ENCODE measurements at places on chromosomes 1 and 21.

GRCh38 chr1:4375812-4376211 lies 278.6 kb upstream of the AJAP1 start:
- DNase-seq, result no peak

DNA sequence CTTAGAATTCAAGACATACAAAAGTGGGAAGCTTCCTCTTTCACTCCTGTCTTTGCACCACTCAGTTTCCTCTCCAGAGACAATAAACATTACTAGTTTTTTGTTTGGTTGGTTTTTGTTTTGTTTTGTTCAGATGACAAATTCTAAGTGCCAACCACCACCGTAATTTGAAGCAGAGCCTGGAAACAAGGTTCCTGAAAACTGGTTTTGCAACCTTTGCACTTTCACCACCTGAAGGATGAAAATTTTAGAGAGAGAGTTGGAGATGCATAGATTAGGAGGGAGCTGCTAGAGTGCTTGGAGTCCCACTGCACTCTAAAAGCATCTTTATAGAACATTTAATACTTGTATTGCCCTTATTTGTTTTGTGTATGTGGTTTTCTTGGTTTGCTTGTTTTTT lies 20.2 kb upstream of the MGST3 start:
- no peak for DNase-seq

DNA sequence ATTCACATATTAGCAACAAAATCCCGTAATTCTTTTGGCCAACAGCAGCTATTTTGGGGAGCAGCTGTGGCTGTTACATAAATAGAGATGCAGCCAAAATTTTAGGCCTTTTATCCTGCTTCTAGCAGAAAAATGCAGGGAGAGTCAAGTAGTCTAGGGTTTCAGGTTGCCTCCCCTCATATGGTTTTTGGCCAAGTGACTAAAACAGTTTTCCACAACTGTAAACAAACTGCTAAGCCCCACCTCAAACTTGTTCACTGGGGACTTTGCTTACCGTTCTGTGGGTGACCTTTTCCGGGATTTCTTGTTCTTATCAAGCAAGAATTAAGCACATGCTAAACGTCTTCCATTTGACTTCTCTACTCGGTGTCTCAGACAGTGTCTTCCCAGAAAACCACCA lies 133.4 kb downstream of the EDEM3 start:
- DNase-seq, result no peak

DNA sequence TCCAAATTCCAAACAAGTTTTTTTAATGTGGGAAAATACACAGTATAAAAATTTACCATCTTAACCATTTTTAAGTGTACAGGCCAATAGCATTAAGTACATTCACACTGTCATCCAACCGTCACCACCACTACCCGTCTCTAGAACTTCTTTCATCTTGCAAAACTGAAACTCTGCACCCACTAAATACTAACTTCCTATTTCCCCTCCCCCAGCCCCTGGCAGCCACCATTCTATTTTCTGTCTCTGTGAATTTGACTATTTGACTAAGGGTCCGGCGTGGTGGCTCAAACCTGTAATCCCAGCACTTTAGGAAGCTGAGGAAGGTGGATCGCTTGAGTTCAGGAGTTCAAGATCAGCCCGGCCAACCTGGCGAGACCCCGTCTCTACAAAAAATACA lies 36.1 kb downstream of the CLSTN1 start:
- no peak for DNase-seq

DNA sequence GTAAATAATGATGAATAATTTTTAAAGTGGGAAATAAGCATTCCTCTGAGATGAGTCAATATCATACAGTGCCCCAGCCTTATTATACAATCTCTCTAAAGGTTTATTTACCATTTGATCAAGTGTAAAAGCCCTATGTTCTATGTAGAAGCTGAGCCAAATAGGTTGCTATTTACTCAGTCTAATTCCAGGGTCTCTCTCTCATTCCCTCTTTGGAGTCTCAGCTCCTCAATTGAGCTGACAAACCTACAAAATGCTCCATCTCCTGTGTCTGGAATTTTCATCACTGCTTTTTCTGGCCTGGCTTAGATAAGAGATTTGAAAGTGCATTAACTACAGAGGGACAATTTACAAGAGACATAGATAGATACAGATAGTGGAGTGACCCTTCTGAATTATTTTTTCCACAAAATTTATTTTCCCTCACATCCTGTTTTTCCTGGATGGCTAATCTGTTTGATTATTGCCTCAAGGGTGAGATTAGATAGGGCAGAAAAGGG lies 24.8 kb upstream of the USH2A start:
- no peak for DNase-seq

GRCh38 chr1:16111771-16112595 lies 38.5 kb upstream of the FAM131C start:
- DNase-seq, result no peak

DNA sequence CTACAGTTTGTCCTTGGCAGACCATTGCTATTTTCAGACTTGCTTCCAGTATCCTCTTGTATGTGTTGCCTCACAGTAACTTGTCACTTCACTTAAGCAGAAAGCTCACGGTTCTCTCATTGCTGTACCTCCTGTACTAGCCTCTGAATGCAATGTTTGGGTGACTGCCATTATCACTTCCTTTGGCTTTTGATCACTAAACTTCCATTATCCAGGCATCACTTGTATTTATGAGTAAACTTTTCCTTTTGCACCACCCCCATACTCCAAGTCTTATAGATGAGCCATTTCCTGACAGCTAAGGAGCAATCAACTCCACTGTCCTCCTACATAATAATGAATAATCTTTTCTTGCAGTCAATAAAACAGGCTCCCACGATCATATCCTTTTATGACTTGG lies 255.3 kb downstream of the PDE4B start:
- no peak for DNase-seq

DNA sequence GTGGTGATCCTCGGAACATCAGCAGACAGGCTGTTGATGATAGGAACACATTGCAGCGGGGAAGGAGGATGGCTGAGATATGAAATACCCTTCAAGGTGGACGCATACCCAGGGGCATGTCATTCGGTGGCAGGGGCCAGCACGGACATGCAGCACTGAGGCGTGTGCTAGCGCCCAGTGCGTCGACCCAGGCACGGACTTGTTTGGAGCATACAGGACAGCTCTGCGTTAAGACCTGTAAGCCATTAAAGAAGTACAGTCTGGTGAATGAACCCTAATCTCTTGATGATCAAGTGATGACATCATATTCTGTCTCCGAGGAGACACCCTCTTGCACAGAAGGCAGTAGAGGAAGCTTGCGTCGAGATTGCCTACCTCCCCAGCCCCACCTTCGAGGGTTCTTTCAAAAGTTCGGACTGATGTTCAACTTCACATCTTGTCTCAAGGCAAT lies 63.6 kb upstream of the KIF26B start:
- DNase-seq, result no peak

- DNase-seq, result no peak
Observed at GRCh38 chr1:80534606-80535360, 1266.0 kb upstream of the ADGRL2 start.

DNA sequence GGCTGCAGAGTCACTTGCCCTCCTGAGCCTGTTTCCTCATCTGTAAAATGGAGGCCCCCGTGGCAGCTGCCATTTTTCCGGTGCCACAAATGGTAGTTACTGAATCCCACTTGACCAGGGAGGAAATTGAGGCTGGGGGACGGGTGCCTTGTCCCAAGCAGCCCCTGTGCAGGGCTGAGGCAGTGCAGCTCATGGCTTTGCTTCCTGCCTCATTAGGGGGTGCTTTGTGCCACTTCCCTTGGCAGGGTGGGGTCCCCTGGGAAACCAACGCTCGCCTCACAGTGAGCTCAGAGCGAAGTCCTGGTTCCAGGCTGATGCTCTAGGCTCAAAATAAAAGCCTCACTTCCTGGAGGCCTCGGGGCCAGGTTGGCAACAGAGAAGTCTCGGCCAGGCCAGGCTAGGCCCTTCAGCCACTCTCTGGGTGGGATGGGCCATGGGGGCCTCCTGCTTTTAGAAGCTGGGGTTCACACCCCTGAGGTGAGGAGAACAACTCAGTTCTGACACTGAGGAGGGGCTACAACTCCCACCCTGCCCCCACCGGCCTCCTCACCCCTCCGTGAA lies 6.8 kb downstream of the LAPTM5 start:
- DNase-seq, result no peak

- no peak for DNase-seq
Observed at GRCh38 chr1:11654137-11654938, at the start of the genes FBXO2 and FBXO44. TSS of gene FBXO2 (minus strand) at chr1:11654429. CDS start at chr1:11654340, 89 bp downstream. TSS of gene FBXO44 (plus strand) at chr1:11654877. CDS start at chr1:11655836, 959 bp downstream.

DNA sequence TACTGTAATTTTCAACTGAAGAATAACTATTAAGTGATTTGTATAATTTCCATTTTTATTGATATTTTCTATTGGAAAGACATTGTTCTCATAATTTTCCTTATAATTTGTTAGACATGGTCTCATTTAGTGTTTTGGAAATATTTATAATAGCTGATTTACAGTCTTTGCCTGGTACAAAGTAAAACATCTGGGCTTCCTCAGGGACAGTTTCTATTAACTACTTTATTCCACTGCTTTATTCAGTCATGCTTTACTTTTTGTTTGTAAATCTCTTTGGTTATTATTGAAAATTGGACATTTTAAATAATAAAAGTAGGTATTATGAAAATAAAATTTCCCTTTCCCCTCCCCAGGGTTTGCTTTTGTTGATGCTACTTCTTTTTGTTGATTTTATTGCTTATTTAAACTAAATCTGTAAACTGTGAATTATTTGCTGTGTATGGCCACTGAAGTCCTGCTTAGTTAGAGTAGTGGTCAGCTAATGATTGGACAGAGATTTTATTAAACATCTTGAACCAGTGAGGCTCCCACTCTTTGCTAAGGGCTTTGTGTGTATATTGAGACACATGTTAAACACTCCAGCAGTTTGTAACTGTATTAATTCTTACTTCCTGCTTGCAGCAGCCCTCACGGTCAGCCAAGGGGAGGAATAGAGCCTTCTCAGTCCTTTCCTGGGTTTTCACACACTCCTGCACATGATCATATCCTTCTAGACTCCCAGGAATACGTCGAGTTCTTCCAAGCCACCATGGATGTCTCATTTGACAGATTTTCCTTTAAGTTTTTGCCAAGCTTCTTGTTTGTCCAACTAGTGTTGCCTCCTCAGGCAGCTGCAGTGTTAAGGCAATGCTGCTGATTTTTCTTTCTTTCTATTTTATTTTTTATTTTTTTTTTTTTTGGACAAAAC lies 994.6 kb upstream of the PRMT6 start:
- no peak for DNase-seq

- DNase-seq, result no peak
Observed at GRCh38 chr1:19644395-19644680, 227 bp downstream of the NBL1 start.

- DNase-seq, result no peak
Observed at GRCh38 chr1:33683913-33684312, 180.0 kb upstream of the HMGB4 start.

GRCh38 chr1:40270152-40270834 lies 12.3 kb downstream of the ZMPSTE24 start:
- DNase-seq, result no peak

DNA sequence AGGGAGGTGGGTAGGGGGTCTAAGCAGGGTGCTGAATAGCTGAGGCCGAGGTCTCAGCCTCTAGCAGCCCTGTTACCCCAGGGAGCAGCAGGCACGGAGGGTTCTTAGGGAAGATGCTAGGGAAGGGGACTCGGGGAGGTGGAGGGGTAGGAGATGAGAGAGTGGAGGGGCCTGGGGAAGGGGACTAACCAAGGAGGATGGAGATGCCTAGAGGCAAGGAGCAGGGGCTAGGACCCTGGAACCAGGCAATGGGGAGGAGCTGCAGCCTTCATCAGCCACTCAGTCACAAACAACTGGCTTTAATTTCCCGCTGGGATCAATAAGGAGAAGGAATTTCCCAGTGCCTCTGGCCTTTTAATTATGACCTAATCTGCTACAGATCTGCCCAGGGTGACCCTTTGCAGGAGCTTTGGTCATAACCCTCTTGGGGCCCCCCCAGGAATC lies 2.9 kb upstream of the CRABP2 start:
- no peak for DNase-seq

- peak; percentile 18 for DNase-seq
Observed at GRCh38 chr1:74767490-74767889, 34.5 kb downstream of the TYW3 start.

GRCh38 chr21:28737674-28738419 lies 254.8 kb downstream of the LTN1 start:
- no peak for DNase-seq

- no peak for DNase-seq
Observed at GRCh38 chr1:197923038-197923437, 5.9 kb downstream of the LHX9 start.

DNA sequence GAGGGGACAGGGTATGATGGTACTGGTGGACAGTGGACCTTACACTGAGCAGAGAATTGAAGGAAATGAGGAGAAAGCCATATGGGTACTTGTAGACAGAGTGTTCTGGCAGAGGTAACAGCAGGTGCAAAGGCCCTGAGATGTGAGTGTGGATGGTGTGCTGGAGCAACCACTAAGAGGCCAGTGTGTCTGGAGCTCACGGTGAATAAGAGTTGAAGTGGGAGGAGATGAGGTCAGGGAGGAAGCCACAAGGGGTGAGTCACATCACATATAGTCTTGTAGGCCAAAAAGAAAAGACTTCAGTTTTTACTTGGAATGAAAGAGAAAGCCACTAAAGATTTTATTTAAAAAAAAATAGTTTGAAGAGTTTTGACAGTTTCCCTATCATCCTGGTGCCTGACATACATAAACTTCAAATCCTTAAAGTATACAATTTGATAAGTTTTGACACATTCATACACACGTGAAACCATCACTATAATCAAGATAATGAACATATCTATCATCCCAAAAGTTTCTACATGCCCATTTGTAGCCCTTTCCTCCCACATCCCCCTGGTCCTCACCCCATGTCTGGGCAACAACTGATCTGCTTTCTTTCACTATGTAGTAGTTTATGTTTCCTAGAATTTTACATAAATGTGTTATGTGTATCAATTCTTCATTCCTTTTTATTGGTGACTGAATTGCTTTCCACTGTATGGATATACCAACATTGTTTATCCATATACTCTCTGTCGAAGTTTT lies 148.4 kb downstream of the GPATCH2 start:
- no peak for DNase-seq

DNA sequence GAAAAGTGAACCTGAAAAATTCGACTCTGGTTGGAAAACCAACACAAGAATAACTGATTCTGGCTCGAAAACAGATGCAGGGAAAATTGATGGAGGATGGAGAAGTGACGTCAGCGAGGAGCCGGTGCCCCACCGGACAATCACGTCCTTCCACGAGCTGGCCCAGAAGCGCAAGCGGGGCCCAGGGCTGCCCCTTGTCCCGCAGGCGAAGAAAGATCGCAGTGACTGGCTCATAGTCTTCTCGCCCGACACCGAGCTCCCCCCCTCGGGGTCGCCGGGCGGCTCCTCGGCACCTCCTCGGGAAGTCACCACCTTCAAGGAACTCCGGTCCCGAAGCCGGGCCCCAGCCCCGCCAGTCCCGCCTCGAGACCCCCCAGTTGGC lies 1.9 kb downstream of the RUSC1 start:
- no peak for DNase-seq

GRCh38 chr1:179038528-179039281 lies 13.0 kb downstream of the FAM20B start:
- no peak for DNase-seq

DNA sequence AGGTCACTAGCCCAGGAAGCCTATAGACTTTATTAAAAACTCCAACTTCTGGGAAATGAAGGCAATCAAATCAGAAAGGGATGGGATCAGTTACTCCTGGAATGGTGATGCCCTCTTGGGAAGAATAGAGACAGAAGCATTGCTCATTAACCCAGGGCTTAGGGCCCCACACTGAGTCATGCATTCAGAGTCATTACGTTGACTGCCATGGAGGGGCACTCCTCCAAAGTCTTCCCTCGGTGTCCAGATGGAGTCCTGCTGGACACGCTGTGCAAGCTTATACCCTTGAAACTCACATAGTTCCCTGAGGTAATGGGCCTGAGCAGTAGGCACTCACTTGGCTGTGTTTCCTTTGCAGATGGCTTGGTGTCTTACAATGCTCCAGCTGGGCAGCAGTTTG lies 35.2 kb upstream of the HSD17B7 start:
- no peak for DNase-seq
